ENCODE measurements at places on chromosomes 4 and X.

- DNase-seq = no peak
Measured at GRCh38 chrX:43218198-43218597, 437.9 kb upstream of the MAOA start.

DNA sequence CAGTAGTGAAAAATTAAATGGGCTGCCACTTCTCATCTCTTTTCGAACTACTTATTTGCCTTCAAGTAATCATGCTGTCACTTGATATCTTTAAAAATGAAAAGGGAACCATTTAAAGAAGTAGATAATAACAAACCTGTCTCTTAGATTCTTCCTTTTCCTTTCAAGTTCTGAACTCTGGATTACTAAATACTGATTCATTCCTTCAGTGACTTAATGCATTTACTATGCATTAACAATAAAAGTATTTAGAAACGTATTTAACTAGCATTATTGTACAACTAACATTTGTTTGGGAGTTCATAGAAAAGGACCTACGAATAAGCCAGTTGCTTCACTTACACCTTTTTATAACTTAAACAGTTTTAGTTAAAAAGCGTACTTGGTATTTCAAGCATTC is 61.1 kb upstream of the RAB33B start:
- no peak for DNase-seq

DNA sequence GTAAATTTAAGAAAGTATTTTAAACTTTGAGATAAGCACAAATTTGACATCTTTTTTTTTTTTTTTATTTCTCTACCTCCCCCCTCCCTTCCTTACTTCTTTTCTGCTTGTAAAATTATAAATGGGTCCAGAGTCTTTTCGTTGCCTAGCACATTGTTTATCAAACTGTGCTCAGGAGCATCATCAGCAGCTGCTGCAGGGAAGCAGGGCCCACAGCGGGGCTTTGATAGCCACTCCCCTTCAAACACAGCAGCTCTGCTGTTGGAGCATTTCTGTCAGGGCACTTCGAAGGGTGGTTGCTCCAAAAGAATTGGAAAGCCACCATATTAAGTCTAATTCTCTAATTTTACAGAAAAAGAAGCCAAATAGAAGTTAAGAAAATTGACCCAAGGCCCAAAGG is 588.3 kb downstream of the SPRY1 start:
- no peak for DNase-seq

DNA sequence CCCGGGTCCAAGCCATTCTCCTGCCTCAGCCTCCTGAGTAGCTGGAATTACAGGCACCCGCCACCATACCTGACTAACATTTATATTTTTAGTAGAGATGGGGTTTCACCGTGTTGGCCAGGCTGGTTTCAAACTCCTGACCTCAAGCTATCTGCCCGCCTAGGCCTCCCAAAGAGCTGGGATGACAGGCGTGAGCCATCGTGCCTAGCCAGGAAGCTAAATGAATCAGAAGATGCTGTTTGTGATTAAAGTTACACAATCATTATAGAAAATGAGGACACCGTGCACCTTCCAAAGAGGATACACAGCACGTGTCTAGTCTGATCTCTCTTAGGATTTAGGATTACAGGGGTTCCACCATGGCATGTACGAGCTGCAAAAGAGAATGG is 99.6 kb downstream of the DHRSX start:
- DNase-seq = no peak

DNA sequence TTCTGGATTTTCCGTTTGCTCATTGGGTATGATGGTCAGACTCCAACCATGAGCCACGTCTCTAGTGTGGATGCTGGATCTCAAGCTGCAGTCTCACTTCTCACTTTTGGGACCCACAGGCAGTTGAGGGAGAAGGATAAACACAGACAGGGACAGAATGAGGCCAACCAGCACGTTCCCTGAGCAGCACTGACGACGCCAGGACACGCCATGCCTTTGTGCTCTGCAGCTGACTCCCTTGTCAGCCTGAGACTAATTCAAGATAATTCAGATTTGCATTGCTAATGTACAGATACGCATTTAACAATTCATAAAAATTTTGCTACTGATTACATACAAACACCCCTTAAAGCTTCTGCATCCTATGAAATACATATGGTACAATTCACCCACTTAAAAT is 106.5 kb downstream of the FAM193A start:
- no peak for DNase-seq

Data from SW480 (cell line).